ENCODE measurements at places on chromosomes 11 and 22.

DNA sequence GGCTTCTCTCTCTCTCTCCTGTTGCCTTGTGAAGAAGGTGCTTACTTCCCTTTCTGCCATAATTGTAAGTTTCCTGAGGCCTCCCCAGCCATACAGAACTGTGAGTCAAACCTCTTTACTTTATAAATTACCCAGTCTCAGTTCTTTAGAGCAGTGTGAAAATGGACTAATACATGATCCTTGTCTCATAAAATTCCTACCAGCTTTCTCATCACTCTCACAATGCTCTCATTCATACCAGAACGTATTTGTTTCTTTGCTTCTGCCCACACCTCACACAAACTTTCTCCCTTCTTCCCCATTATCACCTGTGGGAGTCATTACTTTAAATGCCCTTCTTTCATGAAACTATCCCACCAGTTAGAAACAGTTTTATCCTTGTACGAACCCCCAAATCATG, 62.7 kb upstream of the ARHGAP42 start:
- DNase-seq: no peak

- no peak for DNase-seq
These were observed 1.5 kb downstream of the TMPRSS6 start for GRCh38 chr22:37107816-37108621.

DNA sequence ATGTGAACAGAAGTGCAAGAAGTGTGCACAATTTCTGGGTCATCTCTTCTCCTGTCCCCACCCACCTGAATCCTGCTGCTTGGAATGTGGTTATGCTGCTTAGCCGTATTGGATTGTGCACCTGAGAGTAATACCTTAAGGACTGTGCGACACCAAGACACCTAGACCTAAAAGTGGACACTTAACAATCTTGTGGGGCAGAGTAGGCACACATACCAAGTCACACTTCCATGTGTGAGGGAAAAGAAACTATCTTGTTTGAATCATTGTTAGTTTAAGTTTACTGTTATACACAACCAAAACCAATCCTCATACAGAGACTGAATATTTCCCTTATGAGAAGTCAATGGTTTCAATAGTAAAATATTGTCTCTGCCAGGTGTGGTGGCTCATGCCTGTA, 93.7 kb downstream of the CCDC83 start:
- no peak for DNase-seq

DNA sequence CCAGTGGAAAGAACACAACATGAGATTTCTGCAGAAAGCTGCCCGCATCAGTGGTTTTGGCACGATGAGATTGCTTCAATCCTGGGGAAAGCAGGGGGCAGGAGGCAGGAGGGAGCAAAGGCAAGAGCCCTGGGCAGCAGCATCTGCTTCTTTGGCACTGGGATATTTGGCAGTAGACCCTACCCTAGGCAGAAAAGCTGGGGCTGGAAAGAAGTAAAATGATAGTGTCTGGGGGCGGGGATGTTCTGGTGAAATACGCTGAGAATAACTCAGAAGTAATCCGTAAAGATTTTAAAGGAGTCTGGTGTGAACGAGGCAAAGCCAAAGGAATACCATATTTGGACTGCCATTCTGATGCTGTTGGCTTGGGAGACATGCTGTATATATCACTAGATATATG, 62.0 kb downstream of the FAM76B start:
- DNase-seq: no peak

GRCh38 chr22:20393705-20394476, at the start of gene ZNF74:
ZNF74 (plus strand) TSS chr22:20394151; CDS start chr22:20394629, 478 bp downstream.
- DNase-seq: peak; percentile 74

DNA sequence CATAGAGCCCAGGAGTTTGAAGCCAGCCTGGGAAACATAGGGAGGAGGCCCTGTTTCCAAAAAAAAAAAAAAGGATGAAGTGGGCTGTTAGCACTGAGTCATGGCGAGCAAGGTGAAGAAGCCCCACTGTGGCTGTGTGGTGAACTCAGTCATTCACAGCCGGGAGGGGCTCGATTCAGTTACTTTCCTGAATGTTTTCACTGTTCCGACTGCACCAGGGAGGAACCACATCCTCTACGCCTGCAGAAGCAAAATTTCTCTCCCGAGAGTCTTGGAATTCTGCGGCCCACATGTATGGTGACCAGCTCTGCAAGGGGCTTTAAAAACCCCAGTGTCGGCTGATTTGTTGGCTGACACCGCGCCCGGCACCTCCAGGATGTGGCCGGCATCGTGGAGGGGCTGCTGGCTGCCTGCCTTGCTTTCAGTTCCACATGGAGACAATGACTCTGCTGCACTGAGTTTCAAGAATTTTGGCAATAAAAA, 27.8 kb upstream of the GRAMD4 start:
- peak; percentile 56 for DNase-seq

DNA sequence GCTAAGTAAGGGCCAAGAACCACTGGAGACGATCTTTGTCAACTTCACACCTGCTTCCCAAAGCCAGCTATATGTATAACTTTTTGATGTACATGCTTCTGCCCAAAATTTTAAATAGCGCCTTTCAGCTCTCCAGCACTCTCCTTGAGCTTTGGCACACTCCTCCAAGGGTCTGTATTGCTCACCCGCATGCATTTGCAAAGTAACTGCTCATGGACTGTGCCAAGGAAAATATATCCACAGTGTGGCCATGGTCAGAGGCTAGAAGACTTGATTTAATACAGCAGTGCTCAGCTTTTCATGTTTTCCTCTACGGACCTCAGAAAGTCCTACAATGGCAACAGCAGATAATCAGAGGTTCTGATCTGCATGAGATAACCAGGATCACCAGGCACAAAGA, 550.1 kb downstream of the SOX6 start:
- DNase-seq: no peak

DNA sequence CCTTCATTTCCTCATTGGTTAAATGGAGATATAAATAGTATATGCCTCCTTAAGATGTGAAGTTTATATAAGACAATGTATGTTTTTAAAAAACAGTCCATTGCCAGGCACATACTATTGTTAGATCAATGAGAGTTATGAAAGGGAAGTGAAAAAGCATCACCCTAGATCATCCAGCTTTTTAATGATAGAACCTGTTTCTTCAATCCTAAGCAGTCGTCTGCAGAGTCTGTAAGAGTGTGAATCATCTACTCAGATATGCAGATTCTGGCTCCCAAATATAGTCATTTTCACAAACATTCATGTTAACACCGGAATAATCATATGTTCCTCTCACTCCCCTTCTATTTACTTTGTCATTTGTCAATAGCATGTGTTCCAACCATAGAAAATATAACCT, 65.3 kb upstream of the SLN start:
- DNase-seq: no peak

GRCh38 chr11:120086651-120087050, 51.3 kb downstream of the TRIM29 start:
- DNase-seq: no peak

DNA sequence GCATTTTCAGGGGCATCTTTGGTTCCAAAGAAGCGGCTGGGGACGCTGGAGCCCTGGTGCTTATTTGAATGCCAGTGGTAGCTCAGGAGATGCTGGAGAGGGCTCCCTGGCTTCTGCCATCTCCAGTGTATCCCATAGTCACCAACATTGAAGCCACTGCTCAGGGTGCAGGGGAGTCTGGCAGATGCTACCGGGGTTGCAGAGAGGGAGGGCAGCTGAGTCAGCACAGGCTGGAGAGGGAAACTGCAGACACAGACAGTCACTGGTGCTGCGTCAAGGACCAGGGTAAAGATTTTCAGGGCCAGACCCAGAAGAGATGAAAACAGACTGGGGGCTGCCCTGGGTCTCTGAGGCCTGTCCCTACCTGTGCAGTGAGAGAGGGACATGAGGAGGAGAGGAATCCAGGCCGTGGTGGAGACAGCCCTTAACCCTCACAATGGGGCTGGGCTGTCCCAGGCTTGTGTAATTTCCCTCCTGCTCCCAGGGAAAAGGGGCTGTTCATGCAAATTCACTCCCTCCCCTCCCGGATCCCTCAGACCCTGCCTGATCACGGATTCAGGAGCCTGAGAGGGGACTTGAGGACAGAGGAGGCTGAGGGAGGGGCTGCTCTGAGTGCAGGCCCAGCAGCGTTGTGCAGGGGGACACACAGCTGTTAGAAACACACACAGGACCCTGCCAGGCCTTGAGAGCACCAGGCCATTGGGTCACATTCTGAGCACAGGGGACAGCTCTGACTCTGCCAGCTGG, 126.9 kb upstream of the GRK3 start:
- DNase-seq: no peak

- no peak for DNase-seq
These were observed 37.3 kb upstream of the TECTA start for GRCh38 chr11:121063728-121064127.

GRCh38 chr11:131392528-131393255, 22.3 kb downstream of the NTM start:
- no peak for DNase-seq

DNA sequence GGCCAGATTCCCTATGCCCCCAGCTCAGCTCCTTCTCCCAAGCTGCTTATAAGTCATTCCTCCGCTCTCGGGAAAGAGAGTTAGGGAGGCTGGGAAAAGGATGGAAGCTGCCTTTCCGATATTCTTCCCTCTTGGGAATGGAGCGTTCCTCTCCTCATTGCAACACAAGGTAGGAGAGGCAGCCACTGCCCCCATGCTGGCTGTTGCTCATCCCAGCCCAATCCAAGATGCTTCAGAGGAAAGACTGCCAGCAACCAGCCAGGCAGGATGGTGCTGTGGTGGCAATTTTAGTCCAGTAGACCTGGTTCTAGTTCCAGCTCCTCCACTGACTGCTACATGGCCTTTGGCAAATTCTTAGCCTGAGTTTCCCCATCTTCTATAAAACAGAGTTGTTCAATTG, 13.7 kb upstream of the C11orf96 start:
- no peak for DNase-seq

DNA sequence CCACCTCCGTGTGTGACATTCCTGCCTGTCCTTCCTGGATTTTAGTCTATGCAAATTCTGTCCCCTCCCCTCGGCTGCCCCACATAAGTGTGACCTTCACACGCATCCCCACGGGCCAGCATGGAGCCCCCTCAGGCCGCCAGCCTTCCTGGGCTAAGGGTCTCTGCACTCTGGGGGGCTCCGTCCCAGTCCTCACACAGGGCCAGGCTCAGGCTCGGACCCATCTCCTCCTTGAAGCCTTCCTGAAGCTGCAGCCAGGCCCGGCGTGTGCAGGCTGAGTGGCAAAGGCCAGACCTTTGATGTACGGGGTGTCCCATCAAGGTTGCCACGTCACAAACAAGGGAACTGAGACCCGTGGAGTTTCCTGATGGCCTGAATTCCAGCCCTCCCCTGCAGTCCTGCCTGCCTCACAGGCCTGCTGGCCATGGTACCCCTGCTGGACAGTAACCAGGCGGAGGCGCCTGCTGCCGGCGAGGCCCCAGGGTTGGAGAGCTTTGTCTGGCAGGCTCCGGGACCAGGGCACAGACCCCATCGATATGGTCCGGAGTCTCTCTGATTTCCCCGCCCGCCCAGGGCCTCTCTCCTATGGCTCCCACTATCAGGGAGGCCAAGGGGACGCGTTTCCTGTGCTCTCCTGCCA, 791.7 kb downstream of the BRD1 start:
- no peak for DNase-seq

- no peak for DNase-seq
These were observed 115.2 kb downstream of the FEZ1 start for GRCh38 chr11:125380756-125381445.

DNA sequence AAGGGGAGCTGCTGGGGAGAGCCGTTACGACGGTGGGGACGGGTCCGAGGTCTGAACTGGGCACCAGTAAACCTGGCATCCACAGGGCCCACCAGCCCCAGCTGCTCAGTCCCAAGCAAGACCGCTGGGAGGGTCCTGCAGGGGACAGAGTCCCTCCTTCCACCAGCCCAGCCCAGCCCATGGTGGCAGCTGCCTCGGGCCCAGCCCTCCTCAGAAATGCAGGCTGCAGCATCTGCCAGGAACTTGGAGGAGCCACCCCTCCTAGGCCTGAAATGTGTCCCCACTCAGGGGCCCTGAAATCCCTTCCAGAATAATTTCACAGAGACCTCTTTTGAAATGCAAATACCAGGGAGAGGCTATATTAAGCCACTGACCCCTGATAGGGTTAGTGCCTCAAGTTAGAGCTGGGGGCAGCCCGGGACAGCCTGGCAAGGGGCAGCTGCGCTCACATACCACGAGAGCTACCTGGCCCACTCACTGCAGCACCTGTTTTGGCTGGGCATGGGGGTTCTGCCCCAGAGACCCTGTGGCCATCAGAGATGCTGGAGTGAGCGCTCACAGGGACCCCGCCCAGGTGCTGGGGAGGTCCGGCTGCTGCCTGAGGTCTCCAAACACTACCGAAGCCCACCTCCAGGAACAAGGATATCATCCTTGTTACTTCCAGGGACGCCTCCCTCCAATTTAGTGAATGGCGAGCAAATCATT, 53.1 kb downstream of the CELSR1 start:
- DNase-seq: no peak

DNA sequence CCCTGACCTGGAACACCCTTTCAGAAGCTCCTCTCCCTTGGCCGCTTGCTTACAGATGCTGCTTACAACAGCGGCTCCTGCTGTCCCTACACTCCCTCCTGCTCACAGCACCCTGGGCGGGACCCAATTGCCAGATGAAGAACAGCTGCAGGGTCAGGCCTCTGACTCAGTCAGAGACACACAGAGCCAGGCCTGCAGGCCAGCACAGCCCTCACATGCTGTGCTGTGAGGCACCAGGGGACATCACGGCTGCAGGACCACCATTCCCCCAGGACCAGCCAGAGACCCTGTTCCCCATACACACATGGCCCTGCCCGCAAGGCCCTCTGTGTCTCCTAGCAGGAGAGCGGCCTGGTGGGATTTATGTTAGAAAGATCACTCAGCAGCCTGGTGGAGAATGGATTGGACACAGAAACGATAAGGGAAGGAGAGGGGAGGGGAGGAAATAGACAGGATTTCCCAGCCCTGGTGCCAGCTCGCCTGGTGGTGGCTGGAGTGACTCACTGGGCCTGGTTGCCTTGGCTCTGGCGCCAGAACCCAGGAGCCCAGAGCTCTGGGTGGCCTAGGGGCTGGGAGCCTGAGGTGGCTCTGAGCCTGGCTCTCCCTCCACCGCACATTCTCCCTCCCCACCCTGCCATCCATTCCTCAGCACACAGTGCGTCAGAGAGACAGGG, 6.7 kb downstream of the CAPN5 start:
- no peak for DNase-seq

DNA sequence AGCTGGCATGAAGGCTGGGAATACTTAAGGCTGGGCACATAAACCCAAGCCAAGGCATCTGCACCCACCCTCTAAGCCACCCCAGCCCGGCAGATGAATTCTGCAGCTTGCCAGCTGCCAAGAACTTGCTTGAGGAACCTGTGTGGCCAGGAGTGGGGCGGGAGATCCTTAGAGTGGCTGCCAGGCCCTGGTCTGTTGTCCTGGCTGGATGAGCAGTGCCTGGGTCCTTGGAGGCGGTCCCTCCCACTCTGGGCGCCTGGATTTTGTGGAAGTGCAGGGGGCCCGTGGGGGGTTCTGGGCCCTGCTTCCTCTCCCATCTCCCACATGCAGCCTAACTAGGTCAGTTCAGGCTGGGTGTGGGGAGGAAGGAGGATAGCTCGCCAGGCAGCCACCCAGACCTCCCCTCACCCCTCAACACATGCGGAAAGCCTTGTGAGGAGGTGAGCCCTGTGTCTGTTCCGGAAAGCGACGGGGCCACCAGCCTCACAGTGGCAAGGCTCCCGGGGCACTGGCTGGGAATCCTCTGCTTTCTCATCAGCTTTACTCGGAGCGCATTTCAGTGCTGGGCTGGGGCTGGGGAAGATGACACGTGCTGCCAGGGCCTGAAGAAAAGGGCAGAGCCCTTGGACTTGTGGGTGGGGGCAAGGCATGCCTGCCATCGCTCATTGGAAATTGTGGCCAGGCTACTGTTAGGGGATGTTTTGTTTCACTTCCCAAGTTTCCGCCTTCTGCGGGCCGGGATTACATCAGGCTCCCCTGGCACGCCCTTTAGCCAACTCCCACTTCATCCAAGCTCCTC, 8.4 kb downstream of the DAGLA start:
- no peak for DNase-seq
